ENCODE measurements at places on chromosomes 12 and 14. TPM values are rescaled to one million over a fixed set of nuclear protein-coding genes. Genes with fewer than 3 reads are reported as not detected.

DNA sequence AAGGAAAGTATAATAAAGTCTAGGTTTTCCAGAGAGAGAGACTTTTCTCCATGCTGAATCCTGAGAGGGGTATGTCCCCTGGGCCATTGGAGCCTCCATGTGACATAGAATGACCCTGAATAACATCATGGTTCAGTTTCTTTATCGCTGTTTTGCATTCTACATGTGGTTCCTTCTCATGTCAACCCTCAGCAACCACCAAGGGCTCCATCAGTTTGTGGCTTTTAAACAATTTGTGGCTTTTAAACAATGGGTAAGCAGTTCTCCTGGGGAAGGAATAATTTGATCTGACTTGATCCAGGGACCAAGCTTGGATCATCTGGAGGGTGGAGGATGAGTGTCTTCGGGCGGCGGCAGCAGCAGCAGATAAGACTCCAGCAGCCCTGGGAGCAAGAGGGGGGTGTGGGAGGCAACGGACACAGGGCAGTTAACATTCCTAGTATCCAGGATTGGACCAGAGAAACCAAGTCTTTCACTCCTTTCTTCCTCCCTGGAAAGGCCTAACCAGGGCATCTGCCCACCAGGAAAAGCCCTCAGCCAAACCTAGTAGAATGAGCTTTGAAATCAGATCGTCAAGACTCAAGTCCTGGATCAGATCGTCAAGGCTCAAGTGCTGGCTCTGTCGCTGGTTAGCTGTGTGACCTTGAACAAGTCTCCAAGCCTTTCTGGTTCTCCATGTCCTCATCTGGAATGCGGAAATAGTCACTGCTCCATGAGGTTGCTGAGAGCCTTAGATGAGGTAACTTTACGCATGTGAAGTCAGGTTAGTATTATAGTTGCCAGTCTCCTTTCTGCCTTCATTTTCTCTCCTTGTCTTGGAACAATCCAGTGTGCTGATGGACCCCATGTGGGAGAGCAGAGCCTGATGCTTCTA is 27.8 kb upstream of the FAM222A start:
- H3K27ac ChIP-seq: no peak overlapping the region
- no peak overlapping the region for H3K4me3 ChIP-seq
- DNase-seq: no peak
- no peaks in the 10 kb centered on the region for H3K27me3 ChIP-seq
- peaks cover under 1% of the 10 kb centered on the region for H3K4me1 ChIP-seq
- H3K36me3 ChIP-seq: no peaks in the 10 kb centered on the region

OTUB2 gene
- 0.98 TPM for polyA plus RNA-seq

TAS2R31 gene
- 0.26 TPM for polyA plus RNA-seq

DNA sequence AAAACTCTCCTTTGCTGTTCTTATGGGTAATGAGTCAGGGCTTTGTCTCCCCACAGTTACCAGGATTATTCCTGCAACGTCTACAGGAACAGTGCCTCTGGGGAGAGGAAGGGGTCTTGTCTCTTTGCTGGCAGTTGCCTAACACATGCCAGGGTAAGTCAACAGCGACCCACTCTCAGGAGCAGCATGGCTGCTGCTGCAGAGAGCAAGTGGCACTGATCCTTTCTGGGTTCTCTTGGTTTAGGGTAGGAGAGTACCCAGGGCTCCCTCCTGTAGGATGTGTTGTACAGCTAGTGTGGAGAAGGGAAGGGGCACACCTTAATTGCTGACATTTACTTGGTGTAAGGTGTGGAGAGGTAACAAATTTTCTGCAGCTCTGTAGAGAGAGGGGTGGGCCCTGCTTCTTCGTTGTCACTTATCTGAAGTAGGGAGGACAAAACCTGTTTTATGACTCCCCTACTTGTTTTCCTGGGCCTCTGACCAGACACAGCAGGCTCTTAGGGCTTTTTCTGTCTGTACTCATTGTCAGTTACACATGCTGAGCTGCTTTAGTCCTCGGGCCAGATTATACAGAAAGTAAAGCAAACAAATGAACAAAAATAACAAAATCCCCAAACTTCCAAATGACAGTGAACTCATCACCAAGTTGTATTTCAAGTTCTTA is 168.2 kb downstream of the ACSS3 start:
- DNase-seq: no peak
- no peak overlapping the region for H3K27ac ChIP-seq
- no peaks in the 10 kb centered on the region for H3K27me3 ChIP-seq
- no peak overlapping the region for H3K4me3 ChIP-seq
- H3K4me1 ChIP-seq: no peaks in the 10 kb centered on the region

VDR gene
- polyA plus RNA-seq: 9.1 TPM

DNA sequence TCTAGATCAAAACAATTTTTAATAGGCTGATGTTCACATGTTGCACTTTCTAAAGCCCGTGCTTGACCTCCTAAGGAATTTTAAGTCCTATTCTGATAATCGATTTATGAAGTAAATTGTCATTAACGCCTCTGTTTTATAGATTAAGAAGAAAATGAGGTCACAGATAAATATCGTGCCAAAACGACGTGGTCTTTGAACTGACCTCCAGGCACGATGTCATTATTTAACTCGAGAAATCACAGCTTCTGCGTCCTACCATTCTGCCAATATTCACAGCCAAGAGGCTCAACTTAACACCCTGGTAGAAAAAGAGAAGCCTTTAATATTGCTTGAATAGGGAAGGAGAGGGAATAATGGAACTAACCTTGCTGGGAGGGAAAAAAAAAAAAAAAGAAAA is 888 bp upstream of the EEA1 start:
- DNase-seq: peak; percentile 56
- no peak overlapping the region for H3K4me3 ChIP-seq
- H3K27ac ChIP-seq: peak overlapping the region; percentile 96
- peaks cover 2% of the 10 kb centered on the region for H3K4me1 ChIP-seq
- no peaks in the 10 kb centered on the region for H3K36me3 ChIP-seq

DNA sequence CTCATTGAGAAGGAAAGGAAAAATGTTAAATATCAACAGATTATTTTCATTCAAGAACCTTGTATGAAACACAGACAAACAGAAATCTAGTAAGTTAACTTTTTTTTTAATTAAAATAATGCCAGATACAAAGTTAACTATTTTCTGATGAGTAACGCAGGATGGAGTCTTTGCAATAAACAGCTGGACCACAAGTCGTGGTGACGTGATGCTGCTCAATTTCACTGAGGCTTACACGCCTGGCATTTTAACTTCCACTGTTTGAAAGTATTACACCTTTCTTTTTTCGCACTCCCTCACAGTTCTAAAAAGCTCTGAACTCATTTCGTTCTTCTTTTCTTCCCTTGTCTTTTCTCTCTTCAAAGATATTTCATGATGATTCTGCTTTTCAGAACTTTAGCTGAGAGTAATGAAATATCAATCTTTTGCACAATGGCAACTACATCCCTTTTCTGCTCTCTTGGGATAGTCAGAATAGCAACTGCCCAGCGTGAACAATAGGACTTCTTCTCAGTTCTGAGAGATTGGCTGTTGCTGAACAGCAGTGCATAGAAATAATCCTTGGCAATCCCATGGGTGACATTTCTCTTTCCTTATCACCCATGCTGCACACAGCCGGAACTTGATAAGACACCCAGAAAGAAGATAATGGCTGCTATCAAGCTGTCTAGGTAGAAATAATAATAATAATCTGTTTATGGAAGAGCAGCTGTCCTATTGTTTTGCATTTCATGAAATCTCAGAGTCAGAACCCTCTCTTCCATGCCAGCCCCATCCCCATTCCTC is 160.5 kb downstream of the BTG1 start:
- no peaks in the 10 kb centered on the region for H3K36me3 ChIP-seq
- no peak overlapping the region for H3K27ac ChIP-seq
- no peaks in the 10 kb centered on the region for H3K27me3 ChIP-seq
- H3K4me1 ChIP-seq: peaks cover 37% of the 10 kb centered on the region
- no peak for DNase-seq
- no peak overlapping the region for H3K4me3 ChIP-seq

HOXC12 gene
- not detected for polyA plus RNA-seq

RPGRIP1 gene
- 0.58 TPM for polyA plus RNA-seq

DNA sequence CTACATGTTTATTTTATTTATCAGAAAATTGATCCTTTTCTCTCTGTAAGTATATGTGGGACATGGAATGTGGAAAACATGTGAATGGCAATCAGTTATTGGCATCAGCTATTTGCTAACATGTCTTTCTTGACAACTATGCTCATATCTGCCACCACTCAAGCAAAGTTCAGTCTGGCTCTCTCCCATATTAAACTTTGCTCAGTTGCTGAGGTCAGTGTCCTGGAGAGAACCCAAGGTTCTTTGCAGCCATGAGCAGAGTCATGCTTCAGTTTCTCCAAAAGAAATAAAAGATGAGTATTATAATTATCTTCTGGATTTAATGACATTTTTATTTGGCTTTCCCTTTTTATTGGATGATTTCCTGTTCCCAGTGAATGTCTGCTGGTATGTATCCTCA is 42.6 kb downstream of the A2M start:
- no peak overlapping the region for H3K27ac ChIP-seq
- H3K27me3 ChIP-seq: no peaks in the 10 kb centered on the region
- no peaks in the 10 kb centered on the region for H3K4me1 ChIP-seq

DNA sequence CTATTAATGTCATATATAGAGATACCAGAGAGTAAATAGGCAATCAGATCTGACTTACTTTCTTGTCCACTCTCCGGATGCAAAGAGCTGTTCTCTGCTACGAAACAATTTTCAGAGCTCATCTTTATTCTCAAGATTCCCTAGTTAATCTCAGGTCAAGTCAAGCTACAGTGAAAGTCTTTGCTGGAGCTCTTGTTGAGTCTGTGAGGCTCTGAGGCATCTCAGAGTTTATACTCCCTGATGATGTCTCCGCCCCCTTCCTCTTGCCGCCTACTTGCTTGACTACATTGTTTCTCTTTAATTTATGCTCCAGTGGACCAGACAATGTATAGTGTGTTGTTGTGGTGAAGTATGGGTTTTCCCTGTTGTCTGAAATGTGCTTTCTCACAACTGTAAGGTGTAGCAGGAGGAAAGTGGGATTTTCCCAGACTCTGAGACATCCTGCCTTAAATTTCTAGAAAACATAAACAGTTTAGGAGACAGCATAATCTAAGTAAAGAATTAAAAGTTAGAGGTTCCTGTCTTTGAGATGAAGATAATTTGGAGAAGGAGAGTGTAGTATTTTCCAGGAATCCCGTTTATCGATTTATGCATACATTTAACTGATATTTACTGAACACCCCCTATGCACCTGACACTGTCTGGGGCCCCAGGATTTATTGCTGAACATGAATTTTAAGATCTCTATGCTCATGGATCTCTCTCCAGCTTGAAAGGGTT is at the start of gene CD69:
CD69 (minus strand) TSS at position 203 of the 720 bp plus-strand sequence; CDS start at position 122, 81 bp downstream.
- no peak for DNase-seq
- H3K4me1 ChIP-seq: peaks cover 1% of the 10 kb centered on the region
- no peaks in the 10 kb centered on the region for H3K27me3 ChIP-seq
- peak within 1 kb of the TSS; percentile 21 for H3K27ac ChIP-seq
- H3K36me3 ChIP-seq: no peaks in the 10 kb centered on the region

GRCh38 chr12:28374556-28374955 is 184.3 kb downstream of the CCDC91 start:
- H3K36me3 ChIP-seq: peaks cover 2% of the 10 kb centered on the region
- no peaks in the 10 kb centered on the region for H3K4me1 ChIP-seq
- no peak overlapping the region for H3K4me3 ChIP-seq
- H3K27ac ChIP-seq: no peak overlapping the region

- H3K36me3 ChIP-seq: no peaks in the 10 kb centered on the region
- H3K4me1 ChIP-seq: peaks cover 1% of the 10 kb centered on the region
- no peak overlapping the region for H3K27ac ChIP-seq
- no peak overlapping the region for H3K4me3 ChIP-seq
- H3K27me3 ChIP-seq: no peaks in the 10 kb centered on the region
These were observed 546.2 kb upstream of the ATP2B1 start for GRCh38 chr12:90254796-90255195.

- DNase-seq: peak; percentile 19
- peak overlapping the region; percentile 92 for H3K4me3 ChIP-seq
- H3K4me1 ChIP-seq: peaks cover 4% of the 10 kb centered on the region
- no peaks in the 10 kb centered on the region for H3K27me3 ChIP-seq
- H3K36me3 ChIP-seq: peaks cover 6% of the 10 kb centered on the region
- H3K27ac ChIP-seq: peak overlapping the region; percentile 99
These were observed 830 bp downstream of the PPP4R3A start for GRCh38 chr14:91509083-91509877.

DNA sequence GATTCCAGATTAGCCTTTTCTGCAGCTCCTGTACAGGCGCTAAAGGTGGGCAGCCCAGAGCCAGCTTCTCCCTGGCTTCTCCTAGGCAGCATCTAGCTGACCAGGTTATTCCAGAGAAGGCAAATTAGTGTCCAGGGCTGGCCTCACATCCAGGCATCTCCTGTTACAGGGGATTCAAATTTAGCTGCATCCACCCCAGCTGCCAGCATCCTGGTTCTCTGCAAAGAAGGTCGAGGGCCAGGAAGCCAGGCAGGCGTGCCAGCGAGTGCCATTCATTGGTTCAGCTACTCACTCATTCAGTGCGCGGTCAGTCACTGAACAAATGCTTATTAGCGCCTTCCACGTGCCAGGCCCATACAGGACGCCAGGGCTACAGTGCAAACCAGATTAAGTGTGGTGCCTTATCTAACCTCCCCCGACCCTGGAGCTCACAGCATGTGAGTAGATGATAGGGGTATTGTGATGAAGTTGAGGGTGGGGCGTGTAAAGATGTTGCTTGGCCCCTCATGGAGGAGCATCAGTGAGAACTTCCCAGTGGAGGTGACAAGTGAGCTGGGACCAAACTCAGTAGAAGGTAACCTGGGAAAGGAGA is 15.7 kb upstream of the FAM222A start:
- no peaks in the 10 kb centered on the region for H3K36me3 ChIP-seq
- no peak overlapping the region for H3K27ac ChIP-seq
- H3K4me3 ChIP-seq: no peak overlapping the region
- no peaks in the 10 kb centered on the region for H3K4me1 ChIP-seq
- no peak for DNase-seq
- no peaks in the 10 kb centered on the region for H3K27me3 ChIP-seq
